Activated CD4-positive, alpha-beta memory T cell treated with anti-CD3 and anti-CD28 coated beads for 36 hours (primary cell): ENCODE measurements at places on chromosomes 6 and 20. TPM values are rescaled to one million over a fixed set of nuclear protein-coding genes. Genes with fewer than 3 reads are reported as not detected.
A peak's percentile ranks its signal among the peaks of the same experiment; 100 is the strongest.

DNA sequence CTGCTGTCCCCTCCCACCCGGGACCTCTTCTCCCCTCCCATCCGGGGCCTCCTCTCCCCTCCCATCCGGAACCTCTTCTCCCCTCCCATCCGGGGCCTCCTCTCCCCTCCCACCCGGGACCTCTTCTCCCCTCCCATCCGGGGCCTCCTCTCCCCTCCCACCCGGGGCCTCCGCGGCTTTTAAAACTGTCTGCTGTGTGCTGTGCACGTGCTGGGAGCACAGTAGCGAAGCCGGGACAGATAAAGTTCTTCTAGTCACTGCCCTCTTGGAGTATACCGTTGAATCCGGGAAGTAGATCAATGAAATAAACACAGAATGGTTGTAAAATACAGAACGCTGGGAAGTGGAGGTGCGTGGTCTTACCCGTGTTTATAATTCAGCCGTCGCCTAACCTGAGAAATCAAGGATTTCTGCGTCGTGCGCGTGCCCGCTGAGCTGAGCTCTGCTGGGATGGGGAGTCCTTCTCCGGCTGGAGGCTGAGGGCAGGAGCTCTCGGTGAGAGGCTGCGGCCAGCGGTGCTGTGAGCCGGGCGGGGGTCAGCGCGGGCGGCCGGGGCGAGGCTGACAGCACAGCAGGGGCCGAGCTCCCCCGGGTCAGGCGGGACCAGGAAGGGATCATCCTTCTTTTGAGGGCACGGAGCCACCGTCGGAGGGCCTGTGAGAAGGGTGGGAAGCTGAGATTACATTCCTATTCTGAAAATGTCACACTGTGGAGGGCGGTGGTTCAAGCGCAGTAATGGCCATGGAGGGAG, 19.6 kb upstream of the KIF25 start:
- DNase-seq: no peak

- peak; percentile 25 for DNase-seq
Measured at GRCh38 chr6:28982476-28983266, 22.4 kb downstream of the ZNF311 start.

DNA sequence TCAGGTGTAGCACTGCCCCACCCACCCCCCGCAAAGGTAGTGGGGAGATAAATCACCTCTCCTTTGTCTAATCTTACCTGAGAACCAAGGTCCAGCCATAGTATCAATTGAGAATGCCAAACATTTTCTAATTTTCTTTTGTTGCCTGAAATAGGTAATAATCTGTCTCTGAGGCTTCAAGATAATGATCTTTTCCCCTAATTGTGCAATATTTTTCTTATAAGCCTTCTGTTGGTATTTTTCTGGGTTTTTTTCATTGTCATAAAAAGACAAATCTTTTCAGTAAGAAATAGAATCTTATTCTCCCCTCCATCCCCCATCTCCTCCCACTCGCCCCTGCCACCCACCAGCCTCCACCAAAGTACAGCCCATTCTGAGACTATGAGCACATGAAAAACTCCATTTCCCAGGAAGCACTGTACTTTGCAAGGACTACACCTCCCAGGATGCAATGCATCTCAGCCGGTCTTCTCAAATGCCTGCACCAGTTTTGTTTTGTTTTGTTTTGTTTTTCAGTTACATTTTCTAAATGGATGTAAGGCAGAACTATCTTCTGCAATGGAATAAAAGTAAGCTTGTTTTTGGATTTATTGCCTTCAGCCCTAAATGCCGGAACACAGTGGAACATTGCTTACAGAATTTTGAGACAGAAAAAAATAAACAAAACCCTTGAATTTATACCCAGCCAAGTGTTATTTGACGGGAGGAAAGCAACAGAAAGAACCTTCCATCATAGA, 268.0 kb downstream of the TFAP2A start:
- DNase-seq: peak; percentile 11

GRCh38 chr20:44700306-44700705, 14.9 kb upstream of the CCN5 start:
- DNase-seq: no peak

GRCh38 chr6:424741-425417, 33.3 kb downstream of the IRF4 start:
- no peak for DNase-seq

DNA sequence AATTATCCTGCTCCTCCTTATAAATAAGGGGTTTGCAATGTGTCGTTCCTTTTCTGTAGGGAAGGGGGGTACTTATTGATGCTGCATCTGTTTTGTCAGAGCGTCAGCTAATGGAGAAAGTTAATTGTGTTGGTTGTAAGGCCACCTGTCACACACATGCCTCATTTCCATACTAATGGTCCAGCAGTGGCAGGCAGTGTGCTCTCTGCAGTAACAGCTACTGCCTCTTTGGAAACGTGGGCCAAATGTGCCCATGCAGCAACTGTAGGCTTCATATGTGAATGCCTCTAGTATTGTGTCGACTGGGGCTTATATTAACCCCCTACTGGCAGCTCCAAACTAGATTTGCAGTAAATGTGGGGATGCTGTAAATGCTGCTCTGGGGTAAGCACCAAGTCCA, 56.3 kb upstream of the OLIG3 start:
- DNase-seq: no peak

GRCh38 chr6:167791091-167791779, 35.5 kb upstream of the AFDN start:
- DNase-seq: no peak

- no peak for DNase-seq
Measured at GRCh38 chr6:148440877-148441453, 98.3 kb downstream of the SASH1 start.

- no peak for DNase-seq
Measured at GRCh38 chr20:21498195-21498594, 15.7 kb downstream of the NKX2-2 start.

- DNase-seq: no peak
Measured at GRCh38 chr20:53914091-53914780, 156.2 kb downstream of the BCAS1 start.

DNA sequence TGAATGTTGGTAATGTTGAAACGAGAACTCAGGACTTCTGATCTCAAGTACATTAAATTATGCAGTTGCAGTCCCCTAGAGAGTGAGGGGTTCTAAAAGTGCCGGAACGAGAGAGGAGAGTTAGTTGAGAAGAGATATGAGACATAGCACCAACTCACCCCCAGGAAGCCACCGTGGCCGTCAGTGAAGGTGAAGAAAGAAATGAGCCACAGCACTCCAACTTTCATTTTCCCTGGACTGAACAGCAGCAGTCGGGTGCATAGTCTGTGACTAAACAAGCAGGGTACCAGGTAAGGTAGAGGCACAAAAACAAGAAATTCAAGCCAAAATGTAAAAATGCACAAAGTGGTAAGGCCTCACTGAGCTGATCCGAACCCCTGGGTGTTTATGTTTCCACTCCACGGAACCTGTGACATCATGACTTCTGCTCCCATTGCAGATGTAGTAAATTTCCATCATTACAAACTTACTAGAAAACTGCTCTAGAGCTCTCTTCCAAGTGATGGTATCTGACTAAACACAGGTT, 13.2 kb downstream of the ADGRF1 start:
- DNase-seq: no peak

Gene AURKA
- total RNA-seq: 101 TPM
